GM06990 (cell line): ENCODE measurements at places on chromosomes 5 and 9.
A peak's percentile ranks its signal among the peaks of the same experiment; 100 is the strongest.

GRCh38 chr5:166302166-166302565 lies 1989.3 kb upstream of the WWC1 start:
- no peak for DNase-seq

GRCh38 chr9:114813717-114814418 lies 8.0 kb upstream of the TNFSF15 start:
- no peak for DNase-seq

DNA sequence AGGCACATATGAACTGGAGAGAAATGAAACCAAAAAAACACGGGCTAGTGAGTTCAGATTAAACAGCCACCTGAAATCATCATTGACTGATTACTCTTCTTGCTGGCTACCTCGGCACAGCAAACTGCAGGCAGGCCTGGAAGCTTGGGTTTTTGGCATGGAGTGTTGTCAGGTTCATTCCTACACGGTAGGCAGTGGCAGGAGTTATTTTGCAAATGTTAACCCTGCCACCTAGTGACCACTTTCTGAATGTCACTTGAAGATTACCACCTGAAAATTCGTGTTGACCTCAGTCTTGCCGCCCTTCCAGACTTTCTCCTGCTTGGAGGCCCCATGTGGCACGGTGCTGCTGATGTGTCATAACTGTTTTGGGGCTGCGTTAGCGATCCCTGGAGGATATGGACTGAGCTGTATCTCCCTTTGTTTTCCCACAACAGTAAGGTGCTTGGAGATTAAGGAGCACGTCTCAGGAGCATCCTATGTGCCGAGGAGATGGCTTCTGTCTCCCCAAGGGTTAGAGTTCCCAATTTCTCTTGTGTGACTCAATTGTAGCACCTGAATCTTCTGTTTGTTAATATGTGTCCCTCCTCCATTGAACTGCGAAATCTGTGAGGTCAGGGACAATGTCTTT lies 12.7 kb upstream of the CD180 start:
- DNase-seq, result no peak

DNA sequence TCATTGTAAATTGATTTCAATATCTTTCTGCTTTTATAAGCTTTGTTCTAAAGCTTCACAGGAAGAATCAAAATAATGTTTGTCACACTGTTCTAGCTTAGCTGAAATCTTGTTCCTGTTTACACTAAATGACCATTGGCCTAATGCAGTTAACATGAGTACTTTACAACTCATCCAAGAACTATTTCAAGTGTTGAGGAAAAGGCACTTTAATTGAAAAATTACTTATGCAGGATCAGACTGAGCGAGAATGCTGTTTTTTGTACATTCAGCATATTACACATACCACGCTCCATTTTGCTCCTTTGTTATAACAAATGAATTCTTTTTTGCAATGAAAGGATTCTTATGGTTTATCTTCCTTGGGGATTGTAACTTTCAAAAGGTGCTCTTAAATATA lies 22.4 kb upstream of the SMIM15 start:
- DNase-seq, result no peak

- DNase-seq, result no peak
These were observed 129.7 kb downstream of the CEMIP2 start for GRCh38 chr9:71638627-71639026.

- DNase-seq, result no peak
These were observed 49.6 kb upstream of the ATP10B start for GRCh38 chr5:160901656-160902055.

DNA sequence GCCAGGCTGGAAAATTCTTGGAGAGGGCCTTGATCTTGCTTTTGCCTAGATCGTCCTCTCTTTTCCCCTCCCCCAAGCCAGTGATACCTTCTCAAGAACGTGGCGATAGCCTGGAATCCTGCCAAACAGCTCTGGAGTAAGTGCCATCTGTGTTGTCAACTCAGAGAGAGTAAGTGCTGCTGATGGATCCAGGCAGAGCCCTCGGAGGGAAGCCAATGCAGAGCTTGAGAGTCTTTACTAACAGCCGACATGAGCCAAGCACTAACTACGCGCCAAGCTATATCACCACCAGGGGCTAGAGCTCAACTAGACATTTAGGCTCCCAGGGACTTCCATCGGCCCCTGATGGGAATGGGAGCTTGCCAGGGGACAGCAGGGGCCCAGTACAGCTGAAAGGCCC lies 17.6 kb downstream of the RAPGEF1 start:
- no peak for DNase-seq

GRCh38 chr9:122076773-122077172 lies 16.3 kb downstream of the TTLL11 start:
- no peak for DNase-seq

DNA sequence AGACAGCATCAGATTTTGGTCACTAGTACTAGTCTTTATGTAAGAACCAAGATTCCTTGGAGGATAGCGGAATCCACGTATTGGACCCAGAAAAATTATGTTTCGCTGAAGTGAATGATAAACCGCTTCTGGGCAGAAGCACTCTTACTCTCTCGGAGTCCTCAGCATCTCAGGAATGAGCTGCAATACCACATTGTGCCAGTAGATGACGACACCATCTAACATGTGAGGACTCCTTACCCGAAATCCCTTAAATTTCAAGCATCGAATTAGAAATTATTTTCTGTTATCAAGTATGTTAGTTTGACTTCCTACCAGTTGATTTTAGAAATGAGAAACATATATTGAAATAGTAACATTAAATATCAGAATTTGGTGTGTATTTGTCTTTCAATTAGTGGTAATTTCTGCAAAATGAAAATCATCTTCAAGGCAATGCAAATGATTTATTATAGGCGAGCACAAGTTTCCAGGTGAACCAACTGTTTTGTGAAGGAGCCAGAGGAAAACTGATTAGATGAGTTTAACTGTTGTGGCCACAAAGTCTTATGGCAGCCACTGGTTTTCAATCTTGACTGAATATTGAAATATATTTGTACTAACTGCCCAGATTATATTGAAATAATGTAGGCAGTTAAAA lies 66.0 kb upstream of the CAMK4 start:
- DNase-seq, result peak; percentile 16

- no peak for DNase-seq
These were observed 51.7 kb downstream of the CCDC180 start for GRCh38 chr9:97359147-97359546.

DNA sequence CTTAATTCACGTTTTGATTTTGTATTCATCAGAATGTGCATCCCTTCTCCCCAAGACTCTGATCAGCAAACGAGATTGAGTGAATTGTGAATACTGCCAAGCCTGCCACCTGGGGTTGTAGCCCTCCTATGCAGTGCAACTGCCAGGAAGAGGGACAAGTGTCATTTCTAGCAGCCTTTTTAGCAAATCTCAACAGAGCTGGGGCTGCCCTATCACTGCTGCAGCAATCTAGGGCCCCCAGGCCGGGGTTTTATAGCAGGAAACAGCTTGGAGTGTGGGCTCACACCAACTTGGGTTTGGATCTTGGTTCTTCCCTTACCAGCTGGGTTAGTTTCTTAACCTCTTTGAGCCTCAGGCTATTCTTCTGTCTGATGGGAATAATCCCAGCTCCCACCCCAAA lies 4.0 kb downstream of the CSF1R start:
- DNase-seq, result no peak

- DNase-seq, result peak; percentile 21
These were observed 130.1 kb upstream of the SLC44A1 start for GRCh38 chr9:105114318-105114717.

GRCh38 chr9:92446536-92446935 lies 22.3 kb upstream of the OMD start:
- DNase-seq, result no peak

DNA sequence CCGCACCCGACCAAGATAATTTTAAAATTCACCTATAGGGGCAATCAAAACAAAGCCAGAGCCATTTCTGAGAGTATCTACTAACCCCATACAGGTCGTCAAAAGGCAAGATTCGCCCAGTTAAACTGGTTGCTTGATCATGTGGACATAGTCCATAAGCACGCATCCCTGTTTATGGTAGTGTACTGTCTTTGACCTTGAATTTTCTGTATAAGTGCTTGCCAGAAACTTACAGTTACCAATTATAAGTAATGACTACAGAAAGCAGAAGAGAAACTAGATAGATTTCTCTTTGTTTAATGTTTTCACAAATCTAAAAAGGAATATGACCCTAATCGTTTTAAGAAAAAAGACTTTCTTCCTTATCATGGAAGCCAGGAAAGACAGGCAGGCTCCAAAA lies 25.6 kb downstream of the SLC31A1 start:
- no peak for DNase-seq

- DNase-seq, result no peak
These were observed 22.1 kb downstream of the ANXA1 start for GRCh38 chr9:73173557-73174329.

DNA sequence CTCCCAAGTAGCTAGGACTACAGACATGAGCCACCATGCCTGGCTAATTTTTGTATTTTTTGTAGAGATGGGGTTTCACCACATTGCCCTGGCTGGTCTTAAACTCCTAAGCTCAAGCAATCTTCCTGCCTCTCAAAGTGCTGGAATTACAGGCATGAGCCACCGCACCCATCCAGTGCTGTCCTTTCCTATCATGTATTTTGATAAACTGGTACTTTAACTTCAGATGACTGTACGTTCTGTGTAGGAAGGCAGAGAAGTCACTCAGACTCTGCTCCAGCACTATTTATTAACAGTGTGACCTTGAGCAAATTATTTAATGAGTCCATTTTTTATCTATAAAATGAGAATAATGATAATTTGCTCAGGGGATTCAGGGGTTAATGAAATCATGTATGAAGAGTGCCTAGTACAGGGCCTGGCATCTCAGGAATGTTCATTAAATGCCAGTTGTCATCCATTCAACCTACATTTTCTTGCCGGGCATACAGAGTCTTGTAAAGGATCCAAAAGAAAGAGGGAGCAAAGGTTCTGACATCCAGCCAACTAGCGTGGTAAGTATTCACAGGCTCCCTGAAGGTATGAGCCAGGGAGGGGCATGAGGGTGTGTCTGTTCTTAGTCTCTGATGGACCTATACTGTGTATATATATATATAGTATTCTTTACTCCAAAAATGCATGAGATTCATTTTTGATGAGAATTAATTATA lies 201.9 kb downstream of the PBX3 start:
- DNase-seq, result no peak

DNA sequence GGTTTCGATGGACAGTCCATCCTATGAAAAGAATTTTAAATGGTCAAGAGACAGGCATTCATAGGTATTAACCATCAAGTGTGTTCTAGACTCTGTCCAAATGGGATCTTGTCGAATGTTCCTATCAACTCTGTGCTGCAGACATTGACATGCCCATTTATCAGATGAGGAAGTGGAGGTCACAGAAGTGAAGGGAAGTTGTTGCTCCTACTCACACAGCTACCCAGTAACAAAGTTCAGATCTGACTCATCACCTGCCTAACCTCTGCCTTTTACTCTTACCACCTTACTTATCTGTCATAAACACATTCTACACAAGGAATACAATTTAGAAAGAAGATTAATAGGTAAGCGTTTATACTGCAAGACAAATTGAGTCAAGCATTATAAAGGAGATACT lies 426.2 kb upstream of the BRINP1 start:
- DNase-seq, result peak; percentile 0

GRCh38 chr5:144395704-144396103 lies 225.0 kb downstream of the KCTD16 start:
- no peak for DNase-seq

GRCh38 chr9:130232899-130233586 lies 32.5 kb upstream of the HMCN2 start:
- no peak for DNase-seq

DNA sequence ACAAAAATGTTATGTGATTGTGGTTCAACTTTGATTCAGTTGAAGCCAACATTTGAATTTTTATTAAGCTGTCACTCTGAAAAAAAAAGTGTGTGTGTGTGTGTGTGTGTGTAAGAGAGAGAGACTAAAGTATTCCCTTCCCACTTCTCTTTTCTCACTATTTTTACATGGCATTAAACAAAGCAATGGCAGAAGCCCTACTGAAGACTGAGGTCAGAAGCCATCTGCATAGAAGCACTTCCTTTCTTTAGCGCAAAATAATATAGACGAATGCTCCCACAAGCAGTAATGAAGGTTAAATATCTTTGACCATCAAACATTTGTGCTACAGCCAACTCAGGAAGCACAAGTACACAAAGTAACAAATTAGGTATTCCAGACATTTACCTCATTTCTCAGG lies 540.5 kb downstream of the KCTD16 start:
- no peak for DNase-seq

- no peak for DNase-seq
These were observed 53.5 kb downstream of the AUH start for GRCh38 chr9:91308191-91308590.

DNA sequence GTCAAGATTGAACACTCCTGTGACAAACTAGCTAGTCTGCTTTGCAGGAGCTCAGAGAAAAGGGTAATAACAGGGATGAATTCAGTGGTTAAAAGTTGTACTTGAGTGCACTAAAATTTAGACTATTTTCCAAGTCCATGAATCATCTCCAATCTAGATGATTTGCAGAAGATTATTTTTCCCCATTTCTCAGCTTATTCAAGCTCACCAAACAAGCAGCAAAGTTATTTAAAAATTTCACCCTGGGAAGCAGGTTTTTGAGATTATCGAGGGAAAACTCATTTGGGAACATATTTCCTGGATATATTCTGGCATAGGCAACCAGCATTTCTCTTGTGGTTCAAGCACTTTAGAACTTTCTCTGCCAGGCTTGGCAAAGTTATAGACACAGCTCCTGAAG lies 311.4 kb downstream of the TLE1 start:
- DNase-seq, result no peak

DNA sequence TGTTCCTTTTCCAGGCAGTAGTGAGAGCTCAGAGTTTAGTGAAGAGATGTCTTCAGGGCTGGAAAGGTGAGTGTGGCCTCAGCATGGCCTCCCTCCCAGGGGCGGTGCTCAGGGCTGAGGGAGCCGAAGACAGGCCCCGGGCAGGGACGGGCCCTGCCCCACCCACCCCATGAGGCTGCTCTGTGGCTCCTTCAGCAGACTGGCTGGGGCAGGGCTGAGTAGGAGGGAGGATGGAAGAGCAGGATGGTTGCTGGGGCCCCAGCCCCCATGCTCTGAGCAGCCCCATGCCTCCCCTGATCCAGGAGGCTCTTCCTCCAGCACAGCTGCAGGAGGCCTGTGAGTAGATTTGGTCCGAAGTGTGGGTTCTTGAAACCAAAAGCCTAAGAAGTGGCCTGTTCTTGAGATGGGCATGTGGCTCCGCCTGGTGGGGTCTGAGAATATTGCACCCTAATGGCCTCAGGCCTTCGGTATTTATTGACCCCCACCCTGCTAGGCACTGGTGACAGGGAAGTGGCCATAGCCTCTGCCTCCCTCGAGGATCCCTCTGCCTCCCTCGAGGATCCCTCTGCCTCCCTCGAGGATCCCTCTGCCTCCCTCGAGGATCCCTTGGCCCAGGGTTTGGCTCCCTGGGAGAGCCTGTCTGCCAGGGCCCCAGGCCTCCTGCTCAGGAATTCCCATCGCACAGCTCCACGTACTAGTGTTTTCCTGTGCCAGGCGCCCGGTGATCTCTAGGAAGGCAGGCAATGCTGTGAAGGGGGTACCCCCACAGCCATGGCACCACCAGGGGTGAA lies 65.4 kb upstream of the GARNL3 start:
- DNase-seq, result peak; percentile 63

DNA sequence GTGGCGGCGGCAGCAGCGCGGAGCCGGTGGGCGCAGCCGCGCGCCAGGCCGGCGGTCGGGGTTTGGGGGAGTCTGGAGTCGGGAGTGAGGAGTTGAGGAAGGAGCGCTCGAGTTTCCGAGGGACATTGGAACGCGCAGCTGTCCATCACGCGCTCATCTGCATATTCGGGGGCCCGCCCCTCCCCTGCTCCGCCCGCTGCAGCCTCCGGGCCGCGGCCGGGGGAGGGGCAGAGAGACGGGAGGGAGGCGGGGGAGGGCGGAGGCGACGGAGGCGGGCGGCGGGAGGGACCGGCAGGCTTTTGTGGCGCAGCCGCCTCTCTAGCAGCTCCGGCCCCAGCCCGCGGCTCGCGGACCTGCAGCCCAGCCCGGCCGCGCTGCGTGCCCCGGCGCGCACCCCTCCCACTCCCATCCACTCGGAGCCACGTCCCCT lies at the start of gene IRX2:
Gene IRX2 (minus strand): TSS at position 86 of the 430 bp plus-strand sequence. CDS start 264 bp downstream, outside the sequence.
- DNase-seq, result no peak
